ENCODE measurements at places on chromosomes 3 and 15.

DNA sequence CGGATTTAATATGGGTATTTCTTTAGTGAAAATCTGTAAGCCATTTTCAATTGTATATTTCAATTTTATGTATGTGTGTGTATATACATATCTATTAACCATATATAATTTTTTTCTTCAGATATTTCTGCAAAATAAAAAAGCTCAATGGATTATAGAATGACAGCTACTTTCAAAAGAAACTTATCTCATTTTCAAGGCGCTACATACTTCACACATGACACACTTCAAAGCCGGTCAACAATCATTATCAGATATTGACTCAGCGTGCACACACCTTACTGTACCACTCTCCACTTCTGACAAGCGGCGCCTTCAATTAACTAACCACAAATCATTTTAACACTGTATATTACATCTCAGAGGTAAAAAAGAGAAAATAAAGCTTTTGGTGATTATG lies 39.6 kb downstream of the ATP13A3 start:
- DNase-seq, result no peak

GRCh38 chr3:9777694-9778021 lies 7.9 kb upstream of the CAMK1 start:
- no peak for DNase-seq

DNA sequence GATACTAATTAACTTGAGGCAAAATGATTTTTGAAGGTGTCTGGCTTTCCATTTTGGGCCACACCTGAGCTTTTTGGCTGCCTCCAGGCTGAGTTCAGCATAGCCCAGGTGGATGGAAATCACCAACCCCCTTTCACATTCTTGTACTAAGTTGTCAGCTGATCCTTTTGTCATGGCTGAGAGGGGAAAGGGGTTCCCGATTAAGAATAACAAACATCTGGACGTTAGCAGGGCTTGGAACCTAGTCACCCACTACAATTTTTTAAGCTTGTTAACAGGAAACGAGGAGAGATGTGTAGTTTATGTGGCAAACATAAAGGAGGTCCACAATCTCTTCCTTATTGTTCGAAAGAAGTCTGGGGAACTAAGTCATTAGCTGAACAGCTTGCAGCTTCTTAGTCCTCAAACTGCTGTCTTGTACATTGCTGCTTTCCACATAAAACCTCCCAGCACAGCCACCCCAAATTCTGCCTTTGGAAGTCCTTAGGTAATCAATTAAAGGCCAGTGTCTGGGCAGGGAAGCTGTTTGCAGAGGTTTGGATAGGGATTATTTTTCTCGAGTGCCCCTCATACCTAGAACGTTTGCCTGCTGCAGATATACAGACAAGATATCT lies 5.0 kb downstream of the NR2F2 start:
- DNase-seq, result peak; percentile 38

DNA sequence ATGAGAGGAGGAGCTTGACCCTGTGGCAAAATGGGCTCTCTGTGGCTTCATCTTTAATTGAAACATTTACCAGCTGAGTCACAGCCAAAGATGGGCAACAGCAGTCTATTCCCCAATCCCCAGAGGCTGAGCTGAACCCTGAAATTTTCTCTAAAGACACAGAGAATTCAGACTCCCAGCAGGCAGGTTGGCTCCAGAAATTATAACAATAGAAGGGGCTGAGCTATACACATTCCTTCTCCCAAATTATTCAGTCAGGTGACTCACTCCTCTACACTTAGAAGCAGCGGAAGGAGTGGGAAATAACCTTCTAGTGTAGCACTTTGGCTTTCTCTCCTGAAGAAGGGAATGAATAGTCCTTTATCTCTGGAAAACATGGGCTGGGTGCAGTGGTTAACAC lies 264.3 kb upstream of the ARHGEF26 start:
- no peak for DNase-seq

GRCh38 chr3:10350324-10350985 lies 29.5 kb upstream of the SEC13 start:
- DNase-seq, result no peak

DNA sequence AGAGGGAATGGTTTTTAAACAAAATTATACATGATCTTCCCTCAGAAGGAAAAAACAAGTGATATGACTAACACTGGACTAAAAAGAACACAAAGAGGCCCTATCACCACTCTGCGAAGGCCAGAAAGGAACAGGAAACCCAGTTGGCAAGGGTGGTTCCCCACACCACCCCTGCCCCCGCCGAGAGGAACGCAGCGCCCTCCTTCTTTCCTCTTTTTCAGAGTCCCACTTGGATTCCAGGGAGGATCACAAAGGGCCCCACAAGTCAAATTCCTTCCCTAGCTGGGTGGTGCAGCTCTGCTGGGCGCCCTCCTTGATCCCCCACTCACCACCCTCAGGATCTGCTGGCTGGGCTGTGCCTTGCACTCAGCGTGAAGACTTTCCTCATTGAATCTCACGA lies 29.8 kb downstream of the PLA1A start:
- no peak for DNase-seq

DNA sequence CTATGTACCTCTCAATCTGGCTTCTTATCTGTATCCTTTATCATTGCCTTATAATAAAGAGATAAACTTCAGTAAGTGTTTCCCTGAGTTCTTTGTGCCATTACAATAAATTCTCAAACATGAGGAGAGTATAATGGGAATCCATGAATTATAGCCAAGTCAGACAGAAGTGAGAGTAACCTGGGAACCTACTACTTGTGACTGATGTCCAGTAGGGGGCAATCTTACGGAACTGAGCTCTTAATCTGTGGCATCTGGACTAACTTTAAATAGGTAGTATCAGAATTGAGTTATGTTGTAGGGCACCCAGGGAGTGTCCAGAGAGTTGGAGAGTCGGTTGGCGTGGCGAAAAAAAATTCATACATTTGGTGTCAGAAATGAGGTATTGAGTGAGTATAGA lies 542.6 kb downstream of the ZBBX start:
- DNase-seq, result no peak

- DNase-seq, result no peak
Measured at GRCh38 chr3:172680684-172681083, 30.2 kb downstream of the NCEH1 start.

DNA sequence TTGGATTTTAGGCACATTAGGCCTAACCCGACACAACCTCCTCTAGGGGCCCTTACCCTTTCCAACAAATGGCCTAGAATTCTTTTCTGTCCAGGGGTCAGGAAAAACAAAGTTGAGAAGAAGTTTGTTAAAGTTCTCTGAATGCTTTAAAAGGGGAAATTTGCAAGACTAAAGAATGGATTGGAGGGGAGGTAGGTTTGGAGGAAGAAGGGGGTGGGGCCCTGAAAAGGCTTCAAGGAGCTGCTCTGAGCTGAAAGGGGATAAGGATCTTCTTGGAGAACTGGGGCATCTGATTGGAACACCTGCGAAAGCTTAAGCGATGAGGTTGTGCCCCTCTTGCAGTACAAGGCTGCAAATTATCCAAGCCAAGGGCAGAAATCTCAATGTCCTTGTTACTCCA lies 3.9 kb upstream of the SENP2 start:
- DNase-seq, result no peak

DNA sequence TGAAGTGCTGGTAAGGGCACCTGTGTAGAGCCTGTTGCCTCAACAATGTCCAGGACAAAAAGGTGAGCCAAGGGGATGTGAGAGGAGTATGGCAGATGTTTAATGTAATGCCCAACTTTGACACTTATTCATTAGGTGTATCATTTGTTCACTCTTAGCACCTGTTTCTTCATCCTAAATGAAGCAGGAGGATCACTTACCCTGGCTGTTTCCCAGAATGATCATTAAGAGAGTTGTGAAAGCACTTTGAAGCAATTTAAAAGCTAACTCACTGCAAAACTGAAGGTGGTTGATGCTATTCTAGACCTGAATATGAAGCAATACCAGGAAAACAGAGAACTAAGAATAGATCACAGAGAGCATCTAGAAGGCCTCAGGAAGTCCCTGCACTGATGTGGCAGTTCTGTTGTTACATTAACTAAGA lies 3.4 kb upstream of the HHLA2 start:
- no peak for DNase-seq

GRCh38 chr3:157588386-157589060 lies 85.3 kb upstream of the VEPH1 start:
- DNase-seq, result no peak
